ENCODE measurements at places on chromosomes 13 and 19.

DNA sequence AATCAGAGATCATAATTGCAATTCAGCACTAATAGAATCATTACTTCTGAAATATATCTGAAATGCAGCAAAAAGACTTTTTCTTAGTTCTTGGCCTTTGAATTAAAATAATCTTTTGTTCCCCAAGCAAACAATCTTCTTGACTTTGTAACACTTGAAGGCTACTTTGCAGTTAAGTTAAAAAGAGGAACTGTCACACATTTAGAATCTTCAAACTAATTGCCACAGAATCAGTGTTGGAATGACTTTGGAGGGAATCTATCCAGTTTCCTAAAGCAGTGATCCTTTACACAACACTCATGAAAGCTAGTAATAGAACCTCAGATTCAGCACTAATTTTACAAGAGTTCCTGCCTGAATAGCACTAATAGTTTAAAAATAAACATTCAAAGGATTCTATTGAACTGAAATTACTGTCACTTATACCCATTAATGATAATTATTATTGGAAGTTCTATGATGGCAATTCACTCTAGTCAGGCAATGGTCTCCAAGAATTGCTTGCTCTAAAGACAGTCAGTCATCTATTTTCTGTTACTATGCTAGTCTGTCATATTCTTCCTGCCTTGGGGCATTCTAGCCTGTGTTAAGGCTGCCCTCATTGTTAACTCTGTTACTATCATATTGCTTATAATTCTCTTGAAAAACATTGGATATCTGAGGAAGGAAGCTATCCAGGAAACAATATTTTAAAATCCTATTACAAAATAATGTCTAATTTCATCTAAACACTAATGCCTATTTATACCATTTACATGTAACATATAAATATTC lies 362.4 kb downstream of the DIAPH3 start:
- DNase-seq: peak; percentile 36

DNA sequence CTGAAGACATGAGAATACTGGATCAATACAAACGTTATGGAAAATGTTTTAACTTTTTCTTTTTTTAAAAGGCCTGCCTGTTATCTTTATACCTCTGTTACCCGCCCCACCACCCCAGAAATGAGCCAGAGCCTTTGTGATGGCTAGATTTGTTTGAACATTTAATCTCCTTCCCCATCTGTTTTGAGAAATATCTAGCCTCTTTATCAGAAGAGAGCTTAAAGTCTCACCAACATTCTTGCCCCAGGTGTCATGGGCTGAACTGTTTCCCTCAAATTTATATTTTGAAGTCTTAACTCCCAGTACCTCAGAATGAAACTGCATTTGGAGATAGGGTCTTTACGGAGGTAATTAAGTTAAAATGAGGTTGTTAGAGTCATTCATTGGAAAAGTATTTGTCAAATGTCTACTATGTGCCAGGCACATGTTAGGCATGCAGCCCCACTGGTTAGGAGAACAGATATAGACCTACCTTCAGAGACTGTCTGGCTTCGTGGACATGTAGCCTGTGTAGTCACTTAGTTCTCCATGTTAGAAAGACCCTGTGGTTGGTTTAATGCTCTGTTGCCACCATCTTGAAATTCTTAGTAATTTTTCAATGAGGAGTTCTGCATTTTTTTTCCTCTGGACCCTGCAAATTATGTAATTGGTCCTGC lies 6.3 kb upstream of the RB1 start:
- DNase-seq: no peak

DNA sequence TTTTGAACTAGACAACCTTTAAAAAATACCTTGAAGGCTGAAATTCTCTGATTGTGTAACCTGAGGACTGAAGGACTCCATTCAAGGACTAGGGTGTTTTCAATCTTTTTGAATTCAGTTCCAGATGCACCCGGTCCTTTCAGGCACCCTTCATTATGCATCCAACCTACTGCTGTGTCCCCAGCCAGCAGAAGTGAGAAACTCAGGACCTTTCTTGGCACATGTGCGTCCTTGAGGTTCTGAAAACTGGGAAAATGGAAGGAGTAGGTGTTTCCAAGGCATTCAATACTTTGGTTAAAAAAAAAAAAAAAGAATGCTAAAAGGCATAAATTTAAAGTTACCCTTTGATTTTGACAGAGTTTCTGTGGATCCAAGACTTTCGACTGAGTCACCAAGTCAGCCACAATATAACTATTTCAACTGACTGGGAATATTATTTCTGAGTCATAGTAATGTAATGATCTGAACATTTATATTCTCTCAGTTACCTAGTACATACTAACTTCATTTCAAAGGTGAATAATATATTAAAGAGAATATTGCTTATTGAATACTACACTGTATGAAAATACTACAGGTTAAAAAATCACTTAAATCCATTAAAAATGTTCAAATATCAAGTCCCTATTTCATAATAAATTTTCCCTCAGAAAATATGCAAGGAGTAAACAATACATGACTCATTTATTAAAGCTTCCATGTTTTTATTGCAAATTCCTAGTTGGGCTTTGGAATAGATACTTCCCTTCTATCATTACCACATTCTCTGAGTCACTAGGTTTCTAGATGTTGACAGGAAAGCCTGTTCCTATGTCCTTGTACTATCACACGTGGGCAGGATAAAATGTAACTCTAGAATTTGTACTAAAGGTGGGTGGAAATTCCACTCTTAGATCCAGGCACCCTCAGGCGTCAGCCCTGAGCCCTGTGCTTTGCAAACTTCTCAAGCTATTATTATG lies 2.4 kb upstream of the ITGBL1 start:
- no peak for DNase-seq

DNA sequence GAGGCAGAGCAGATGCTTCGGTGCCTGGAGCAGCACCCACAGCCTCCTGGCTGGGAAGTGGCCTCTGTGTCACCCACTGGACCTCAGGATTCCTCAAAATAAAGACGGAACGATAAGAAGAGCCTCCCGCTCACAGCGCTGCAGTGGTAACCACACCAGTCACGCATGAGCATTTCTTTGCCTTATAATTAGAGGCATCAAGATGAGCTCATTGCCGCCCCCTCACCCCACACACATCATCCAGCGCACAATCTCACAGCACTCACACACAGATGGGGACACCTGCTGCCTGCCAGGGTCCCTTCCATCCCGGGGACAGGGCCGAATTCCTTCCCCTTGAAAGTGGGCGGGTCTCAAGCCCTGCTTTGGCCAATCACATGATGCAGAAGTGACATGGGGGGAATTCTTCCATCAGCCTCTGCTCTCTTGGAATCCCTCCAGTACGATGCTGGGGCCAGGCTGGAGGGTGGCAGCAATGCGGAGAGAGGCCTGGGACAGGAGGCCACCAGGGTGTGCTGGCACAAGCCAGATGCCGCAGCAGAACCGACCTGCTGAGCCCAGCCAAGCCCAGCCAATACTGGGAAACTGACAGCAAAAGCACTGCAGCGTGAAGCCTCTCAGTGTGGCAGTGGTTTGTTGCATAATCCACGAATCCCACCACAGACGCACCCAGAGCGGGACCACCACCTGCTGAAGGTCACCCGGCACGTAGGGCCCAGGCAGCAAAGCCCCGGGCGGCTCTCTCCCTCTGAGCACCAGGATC lies 16.0 kb downstream of the PIP5K1C start:
- DNase-seq: no peak

GRCh38 chr13:33285420-33286124 lies at the start of gene STARD13:
STARD13 (minus strand) TSS chr13:33285755; CDS start chr13:33285638, 117 bp downstream.
- DNase-seq: peak; percentile 32

DNA sequence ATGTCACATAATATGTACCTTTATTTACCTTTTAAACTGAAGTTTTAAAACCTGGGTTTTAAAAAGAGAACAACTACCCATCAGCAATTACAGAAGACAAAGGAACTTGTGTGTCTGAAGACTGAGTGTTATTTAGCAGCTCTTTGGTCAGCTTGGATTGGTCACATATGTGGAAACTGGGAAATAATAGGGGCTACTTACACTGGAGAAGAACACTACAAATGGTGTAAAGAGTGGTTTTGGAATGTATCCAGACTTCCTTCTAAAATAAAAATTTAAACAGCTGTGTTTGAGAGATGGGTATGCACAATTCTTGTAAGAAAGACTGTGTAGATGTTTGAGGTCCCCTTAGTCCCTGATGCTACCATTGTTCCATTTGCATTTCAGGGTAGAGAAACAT lies 13.3 kb downstream of the TNFRSF19 start:
- DNase-seq: no peak

DNA sequence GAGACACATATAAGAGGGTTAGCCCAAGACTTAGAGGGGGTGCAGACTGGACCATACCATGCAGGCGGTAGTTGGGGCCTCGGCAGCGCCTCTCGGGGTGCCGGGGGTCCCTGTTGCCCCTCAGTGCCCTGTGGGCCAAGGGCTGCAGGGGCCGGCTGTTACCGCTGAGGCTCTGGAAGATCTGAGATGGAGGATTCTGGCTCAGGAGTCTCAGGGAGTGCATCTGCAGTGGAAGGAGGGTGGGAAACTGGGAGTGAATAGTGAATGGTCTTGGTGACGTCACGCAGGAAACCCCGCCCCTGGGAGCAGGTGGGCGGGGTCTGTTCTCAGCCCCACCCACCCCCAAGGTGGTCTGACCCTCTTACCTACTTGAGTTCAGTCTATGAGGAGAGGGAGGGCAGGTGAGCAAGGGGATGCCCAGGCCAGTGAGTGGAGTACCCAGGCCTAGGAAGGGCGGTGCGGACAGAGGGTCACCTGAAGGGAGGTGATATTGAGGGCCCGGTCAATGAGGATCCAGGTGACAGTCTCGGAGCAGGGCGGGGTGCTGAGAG lies 1.7 kb upstream of the DBP start:
- DNase-seq: no peak

DNA sequence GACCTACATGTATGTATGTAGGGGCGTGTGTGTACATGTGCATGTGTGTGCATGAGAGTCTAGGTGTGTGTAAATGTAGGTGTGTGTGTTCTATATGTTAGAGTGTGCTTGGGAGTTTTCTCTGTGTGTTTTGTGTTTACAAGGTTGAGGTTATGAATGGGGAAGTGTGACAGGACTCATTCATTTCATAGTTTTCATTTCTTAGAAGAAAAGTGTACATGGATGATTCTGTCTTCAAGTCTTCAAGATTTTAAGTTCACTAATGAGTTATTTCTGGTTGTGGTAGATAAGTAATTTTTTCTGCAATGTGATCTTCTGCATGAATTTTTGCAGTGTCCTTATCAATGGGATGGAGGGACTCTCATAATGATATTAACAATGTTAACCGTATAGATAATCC lies 118.2 kb upstream of the SLC10A2 start:
- DNase-seq: no peak

DNA sequence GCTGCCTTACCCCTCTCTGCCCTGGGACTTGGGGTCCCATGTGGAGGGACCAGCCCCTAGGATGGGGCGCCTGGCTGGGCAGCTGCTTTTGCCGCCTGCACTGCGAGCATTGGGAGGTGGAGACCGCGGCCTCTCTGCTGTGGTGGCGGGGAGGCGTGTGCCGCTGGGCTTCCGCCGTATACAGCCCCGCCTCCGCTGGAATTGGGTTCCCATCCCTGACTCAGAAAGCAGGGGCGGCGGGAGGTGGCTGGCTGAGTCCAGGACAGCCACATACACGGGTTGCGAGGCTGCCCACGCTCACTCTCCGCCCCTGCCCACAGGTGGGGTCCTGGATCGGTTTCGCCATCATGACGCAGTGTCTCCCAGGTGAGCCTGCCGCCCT lies 6.6 kb downstream of the NDUFB7 start:
- no peak for DNase-seq

DNA sequence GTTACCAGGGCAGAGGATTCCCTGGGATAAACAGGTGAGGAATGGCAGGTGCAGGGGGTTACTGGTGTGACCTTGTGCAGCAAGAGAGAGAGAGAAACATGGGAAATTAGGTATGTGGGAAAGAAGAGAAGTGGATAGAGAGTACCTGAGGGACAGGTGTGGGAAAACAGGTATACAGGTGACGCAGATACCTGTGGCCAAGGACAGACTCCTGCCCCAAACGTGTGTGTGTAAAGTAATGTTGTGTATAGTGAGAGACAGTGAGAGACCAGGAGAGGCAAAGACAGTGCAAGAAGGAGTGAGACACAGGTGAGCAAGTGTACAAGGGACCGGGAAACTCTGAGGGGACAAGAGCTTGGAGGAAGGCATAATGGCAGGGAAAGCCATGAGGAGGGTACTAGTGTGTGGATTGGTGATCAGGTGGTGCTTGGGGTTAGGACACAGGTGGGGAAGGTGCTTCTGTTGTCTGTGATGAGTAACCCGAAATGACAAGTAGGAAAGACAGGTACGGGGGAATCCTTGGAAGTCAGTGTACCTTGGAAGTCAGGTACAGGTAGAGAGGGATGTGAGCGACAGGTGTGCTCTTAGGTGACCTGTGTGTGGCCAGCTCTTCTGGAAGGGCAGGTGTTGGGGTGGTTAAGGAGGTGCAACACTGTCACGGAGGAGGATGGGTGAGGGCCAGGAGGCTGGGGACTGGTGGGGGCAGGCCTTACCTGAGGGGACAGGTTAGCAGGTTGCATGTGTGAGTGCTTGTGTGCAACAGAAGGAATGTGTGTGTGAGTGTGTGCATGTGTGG lies 2.8 kb downstream of the ERFL start:
- DNase-seq: peak; percentile 32

DNA sequence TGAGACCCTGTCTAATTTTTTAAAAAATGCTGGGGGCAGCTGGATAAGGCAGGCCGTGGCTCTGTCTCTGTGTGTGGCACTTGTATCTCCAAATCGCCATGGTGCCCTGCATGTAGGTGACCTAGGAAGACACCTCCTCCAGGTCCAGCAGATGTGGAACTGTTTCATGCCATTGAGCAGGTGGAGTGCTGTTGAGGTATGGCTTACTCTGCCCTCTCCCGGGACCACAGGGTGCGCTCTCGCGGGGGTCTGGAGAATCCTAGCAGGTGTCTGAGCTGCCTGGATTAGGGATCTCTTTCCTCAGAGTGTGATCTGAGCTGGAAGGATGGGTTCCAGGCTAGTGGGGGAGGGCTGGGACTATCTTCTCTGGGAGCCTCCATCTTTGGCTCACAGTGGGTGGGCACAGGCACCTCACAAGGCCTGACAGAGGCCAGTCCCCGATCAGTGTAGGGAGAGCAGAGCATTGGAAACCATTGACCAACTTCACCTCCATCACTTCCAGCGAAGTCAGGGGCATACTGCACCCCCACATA lies 67.7 kb upstream of the TM9SF2 start:
- DNase-seq: no peak

DNA sequence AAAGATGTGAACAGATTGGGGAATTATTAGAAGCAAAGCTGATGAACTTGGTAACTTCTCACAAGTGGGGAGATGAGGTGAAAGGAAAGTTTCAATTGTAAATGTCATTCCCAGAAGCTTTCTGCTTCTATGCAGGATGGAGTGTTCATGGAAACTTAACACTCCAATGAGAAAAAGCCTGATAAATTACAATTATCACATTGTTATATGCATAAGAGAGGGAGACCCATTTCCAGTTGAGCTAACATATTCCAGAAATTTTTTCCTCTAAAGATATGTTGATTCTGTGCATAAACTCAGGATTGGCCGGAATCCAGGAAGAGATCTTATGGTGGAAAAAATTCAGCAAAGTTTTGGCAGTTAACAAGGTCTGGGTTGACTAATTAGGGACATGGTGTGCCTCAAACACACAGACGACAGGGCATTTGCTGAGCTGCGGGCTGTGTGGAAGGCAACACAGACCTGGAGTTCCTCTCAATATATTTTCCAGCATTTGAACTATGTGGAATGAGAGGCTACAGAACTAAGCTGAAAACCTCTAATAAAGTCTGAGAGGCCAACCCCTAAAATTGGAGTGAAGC lies 64.9 kb upstream of the FGF14 start:
- no peak for DNase-seq

GRCh38 chr19:28289295-28290063 lies 923.5 kb downstream of the UQCRFS1 start:
- no peak for DNase-seq

Data from NCI-H146 (cell line).